ENCODE measurements at places on chromosomes 12 and 14.

DNA sequence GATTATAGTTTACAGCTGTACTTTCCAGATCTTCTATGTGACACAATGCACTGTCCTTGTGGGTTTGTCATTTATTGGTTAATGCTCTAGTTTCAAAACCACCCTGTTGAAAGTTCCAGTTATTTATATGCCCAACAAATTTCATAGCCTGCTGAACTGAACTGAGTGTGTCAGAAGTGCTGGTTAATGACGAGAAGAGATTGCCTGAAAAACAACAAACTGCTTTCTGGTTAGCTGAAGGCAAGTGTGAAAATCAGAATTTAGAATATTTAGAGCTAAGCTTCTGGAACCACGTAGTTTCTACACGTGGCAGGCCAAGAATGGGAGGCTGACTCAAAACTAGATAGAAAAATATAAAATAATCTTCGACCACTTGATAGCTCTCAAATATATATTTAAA, 19.1 kb upstream of the RIN3 start:
- DNase-seq: no peak

GRCh38 chr12:10891937-10892336, 7.9 kb upstream of the PRH1 start:
- DNase-seq: no peak

DNA sequence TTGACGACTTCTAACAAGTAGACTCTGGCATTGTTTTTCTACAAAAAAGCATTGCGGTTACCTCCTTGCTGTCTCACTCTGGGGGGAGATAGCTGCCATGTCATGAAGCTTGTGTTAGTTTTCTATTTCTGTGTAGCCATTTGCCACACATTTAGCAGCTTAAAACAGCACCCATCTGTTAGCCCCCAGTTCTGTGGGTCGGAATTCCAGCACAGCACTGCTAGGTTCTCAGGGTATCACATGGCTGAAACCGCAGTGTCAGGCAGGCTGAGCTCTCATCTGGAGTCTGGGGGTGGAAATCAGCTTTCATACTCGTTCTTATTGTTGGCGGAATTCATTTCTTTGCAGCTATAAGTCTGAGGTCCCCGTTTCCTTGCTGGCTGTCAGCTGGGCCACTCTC, 19.9 kb upstream of the STXBP6 start:
- DNase-seq: no peak

- DNase-seq: no peak
Observed at GRCh38 chr14:104942586-104942985, 17.9 kb downstream of the PLD4 start.

Measured in stimulated activated CD8-positive, alpha-beta memory T cell treated with anti-CD3 and anti-CD28 coated beads, Interleukin-12 subunit alpha, Interleukin-12 subunit beta, amount 100 ng/mL, for 4 hours (primary cell).